ENCODE measurements at places on chromosomes 7 and 10.

DNA sequence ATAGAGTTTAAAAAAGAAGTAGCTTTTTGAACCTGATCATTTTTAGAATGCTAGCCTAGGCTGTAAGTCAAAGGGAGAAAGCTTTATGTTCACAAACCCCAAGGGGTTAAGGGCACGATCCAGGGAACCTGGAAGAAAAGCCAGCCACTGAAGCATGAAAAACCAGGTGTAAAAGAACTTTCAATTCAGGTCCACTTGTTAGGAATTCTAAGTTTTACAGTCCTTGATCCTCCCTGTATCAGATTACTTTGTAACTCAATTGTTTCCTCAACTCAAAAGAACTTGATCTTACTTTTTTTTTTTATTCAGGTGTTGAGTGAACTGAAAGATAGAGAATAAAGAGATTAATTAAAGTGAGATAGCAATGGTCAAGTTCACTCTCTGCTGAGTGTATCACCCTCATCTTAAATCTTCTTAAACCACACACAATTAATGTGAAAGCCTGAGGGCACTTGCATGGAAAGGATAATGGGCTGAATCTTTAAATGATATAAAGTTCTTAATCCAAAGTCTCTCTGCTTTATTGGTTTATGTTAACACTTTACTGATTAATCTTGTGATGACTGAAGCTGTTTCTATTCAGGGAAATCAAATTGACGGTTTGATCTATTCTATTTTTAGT lies 672.2 kb upstream of the LRRN3 start:
- no peak for DNase-seq

GRCh38 chr7:102291056-102291915 lies 4.6 kb downstream of the SH2B2 start:
- DNase-seq: no peak

GRCh38 chr10:87729940-87730339 lies 70.3 kb downstream of the PAPSS2 start:
- no peak for DNase-seq

DNA sequence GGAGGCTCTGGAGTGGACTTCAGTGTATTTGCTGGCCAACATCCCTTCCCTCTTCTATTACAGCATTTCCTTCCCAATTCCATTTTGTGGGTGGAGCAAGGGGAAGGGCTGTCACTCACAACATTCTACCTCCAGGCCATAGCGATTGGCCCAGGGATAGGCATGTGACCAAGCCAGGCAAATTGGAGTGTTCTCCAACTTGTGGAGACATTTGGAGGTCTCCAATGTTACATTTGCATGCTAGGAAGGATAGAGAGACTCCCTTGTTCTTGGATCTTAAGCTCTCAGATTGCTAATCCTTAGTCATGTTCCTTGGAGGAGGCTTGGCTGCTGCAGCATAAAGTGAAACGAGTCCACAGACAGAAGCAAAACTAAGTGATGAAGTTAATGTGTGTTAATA lies 95.6 kb upstream of the KIF5B start:
- no peak for DNase-seq

- no peak for DNase-seq
These were observed 57.7 kb downstream of the CREB3L2 start for GRCh38 chr7:137944168-137944567.

DNA sequence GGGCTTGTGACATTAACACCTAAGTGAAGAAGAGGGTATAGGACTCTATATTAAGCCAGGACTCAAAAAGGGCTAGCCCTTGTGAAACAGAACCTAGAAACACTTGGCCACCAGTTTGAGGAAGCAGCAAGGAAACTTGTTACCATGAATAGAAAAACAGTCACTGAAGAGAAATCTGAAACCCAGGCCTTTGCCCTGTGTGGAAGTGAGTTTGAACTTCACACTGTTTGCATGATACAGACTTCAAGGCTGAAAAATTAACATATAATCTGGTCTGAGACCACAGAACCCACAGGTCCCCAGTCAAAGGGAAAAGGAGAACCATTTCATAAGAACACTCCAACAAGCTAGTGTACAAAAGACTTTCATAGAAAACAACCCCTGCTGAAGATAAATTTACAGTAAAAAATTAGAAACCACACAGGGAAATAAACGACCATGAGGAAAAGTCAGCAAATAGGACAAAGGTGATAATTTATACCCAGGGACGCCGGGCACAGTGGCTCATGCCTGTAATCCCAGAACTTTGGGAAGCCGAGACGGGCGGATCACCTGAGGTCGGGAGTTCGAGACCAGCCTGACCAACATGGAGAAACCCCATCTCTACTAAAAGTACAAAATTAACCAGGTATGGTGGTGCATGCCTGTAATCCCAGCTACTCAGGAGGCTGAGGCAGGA lies 76.1 kb downstream of the SKIDA1 start:
- DNase-seq: no peak

- DNase-seq: no peak
These were observed 18.4 kb upstream of the WAPL start for GRCh38 chr10:86540016-86540415.

- no peak for DNase-seq
These were observed 557 bp upstream of the LSM8 start for GRCh38 chr7:118183428-118183785.

GRCh38 chr7:122136639-122137245 lies 7.3 kb downstream of the AASS start:
- peak; percentile 38 for DNase-seq

- DNase-seq: no peak
These were observed 30.5 kb downstream of the NRP1 start for GRCh38 chr10:33303988-33304387.

DNA sequence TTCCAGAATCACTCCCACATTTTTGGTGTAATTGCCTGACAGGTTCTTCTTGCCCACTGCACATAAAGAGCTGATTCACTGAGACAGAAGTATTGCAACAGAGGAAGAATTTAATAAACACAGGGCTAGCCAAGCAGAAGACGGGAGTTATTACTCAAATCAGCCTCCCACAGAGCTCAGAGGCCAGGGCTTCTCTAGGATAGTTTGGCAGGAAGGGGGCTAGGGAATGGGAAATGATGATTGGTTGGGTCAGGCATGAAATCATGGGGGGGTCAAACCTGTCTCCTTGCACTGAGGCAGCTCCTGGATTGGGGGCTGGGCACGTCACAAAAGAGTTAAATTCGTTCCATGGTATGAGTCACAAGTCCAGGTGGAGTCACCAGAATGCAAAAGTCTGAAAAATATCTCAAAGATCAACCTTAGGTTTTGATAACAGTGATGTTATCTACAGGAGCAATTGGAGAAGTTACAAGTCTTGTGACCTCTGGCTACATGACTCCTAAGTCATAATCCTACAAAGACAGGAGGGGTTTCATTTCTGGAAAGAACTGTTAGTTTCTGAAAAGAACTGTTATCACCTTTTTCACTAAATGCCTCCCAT lies 30.2 kb upstream of the ERCC6 start:
- no peak for DNase-seq

GRCh38 chr10:2886662-2887061 lies 180.7 kb upstream of the PFKP start:
- DNase-seq: no peak

Data from pons (tissue), 1 donor.